Transverse colon (tissue), 4 donors: ENCODE measurements at places on chromosomes 4 and X.

DNA sequence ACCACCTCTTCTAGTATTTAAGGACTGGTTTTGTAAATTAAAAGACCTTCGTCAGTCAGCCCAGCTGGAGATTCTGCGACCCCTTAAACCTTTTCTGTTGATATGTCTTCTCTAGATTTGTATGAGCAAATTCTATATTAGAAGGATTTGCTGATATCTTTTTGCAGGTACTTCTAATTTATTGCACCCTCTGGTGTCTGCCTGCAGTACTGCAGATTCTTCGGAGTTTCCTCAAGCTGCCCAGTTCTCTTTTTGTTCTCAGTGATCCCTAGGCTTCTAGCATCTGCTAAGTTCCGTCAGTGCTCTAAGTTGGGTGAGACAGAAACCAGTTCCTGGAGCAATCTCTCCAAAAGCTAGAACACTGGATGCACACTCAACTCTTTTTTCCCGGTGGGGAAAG is 545.2 kb downstream of the C4orf33 start:
- peak; percentile 61 for DNase-seq

DNA sequence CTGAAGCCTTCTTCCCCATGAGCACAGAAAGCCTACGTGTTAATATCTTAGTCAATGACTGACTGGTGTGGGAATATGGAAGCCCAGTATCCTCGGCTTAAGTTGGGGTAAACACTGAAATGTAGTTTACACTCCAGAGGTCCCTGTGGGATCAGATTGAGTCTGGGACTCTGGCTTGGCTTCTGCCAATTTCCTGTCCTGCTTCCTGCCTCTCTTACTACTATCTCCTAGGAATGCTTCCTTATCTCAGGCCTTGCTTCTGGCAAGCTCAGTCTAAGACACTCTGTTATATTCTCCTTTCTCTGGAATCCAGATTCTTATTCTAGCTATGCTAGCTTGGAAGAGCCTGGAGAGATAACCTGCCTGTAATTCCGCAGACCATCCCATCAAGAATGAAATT is 174.0 kb upstream of the LDB2 start:
- DNase-seq, result no peak

- peak; percentile 86 for DNase-seq
Measured at GRCh38 chr4:37970702-37971101, 10.5 kb downstream of the PTTG2 start.

- DNase-seq, result peak; percentile 74
Measured at GRCh38 chr4:170089668-170090351, at the start of gene AADAT. Gene AADAT (minus strand): TSS chr4:170089956. CDS start chr4:170089690, 266 bp downstream.

- no peak for DNase-seq
Measured at GRCh38 chr4:80005863-80006262, 67.2 kb downstream of the ANTXR2 start.

DNA sequence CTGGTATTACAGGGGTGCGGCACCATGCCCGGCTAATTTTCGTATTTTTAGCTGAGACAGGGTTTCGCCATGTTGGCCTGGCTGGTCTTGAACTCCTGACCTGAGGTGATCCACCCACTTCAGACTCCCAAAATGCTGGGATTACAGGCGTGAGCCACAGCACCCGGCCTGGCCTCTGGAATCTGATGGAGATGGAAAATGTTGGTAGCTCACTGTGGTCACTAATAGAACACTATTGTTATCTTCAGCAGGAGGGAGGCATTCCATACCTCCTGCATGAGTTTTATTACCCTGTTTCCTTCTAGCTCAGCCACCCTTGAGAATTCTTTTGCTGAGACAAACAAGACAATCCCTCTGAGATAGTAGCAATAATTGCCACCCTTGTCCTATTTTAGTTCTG is 105.0 kb downstream of the SHROOM3 start:
- no peak for DNase-seq
